ENCODE measurements at places on chromosomes 2 and 18.

GRCh38 chr2:32723467-32724079 is 95.7 kb downstream of the TTC27 start:
- no peaks in the 10 kb centered on the region for H3K27me3 ChIP-seq
- no peaks in the 10 kb centered on the region for H3K4me1 ChIP-seq
- H3K4me3 ChIP-seq = no peak overlapping the region
- H3K27ac ChIP-seq = no peak overlapping the region

- no peaks in the 10 kb centered on the region for H3K27me3 ChIP-seq
- no peak for DNase-seq
- no peak overlapping the region for H3K4me3 ChIP-seq
- H3K27ac ChIP-seq = no peak overlapping the region
Observed at GRCh38 chr2:197873293-197873701, 68.9 kb downstream of the PLCL1 start.

- no peaks in the 10 kb centered on the region for H3K4me1 ChIP-seq
- no peaks in the 10 kb centered on the region for H3K36me3 ChIP-seq
- H3K27me3 ChIP-seq = no peaks in the 10 kb centered on the region
Observed at GRCh38 chr2:17318013-17318412, 200.2 kb downstream of the RAD51AP2 start.

DNA sequence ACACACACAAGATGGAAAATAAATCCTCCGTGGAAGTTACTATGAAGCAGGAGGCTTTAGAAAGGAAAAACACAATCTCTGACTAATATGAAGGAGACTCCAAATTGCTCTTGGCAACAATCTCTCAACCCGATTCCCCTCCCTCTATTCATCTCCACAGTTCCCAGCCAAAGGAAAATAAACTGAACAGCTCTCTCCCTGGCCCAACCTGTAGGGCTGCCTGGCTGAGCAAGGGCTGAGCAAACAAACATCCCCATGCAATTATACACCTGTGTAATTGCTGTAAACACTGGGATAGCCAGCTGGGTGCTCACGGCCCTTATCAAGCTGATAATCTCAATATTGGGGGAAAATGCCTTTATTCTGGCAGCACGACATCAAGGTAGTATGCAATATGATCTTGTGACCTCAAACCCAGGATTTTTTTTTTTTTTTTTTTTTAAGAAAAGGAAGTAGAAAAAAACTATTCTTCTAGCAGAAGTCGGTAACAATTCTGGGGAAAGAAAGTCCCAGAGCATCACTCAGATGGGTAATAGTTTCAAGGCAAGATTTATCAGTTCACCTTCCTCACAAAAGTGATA is 203.3 kb upstream of the SMAD2 start:
- H3K36me3 ChIP-seq = no peaks in the 10 kb centered on the region
- no peak overlapping the region for H3K27ac ChIP-seq

Measured in activated CD8-positive, alpha-beta memory T cell treated with anti-CD3 and anti-CD28 coated beads, Interleukin-2, amount 10 ng/mL, durations not matched to agents 7 days and 5 days (primary cell).